SHP77 (cell line): ENCODE measurements at places on chromosomes 2 and 18.

DNA sequence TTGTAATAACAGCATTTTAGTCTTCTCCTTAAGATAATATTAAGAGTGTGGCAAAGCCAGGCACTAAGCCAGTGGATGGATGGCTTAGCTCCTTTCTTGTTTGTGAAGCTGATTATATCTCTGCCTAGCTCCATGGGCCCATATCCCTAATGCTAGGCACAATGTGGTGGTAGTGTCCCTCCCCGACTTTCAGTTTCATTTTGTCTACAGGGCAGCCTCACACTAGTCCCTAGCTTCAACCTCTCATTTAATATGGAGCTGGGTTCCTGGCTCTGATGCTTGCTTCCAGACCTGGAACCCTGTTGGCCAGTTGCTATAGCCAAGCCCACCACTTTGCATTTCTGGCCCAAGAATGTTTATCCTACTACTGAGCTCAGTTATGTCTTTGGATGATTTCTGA, 437.0 kb upstream of the MEIS1 start:
- no peak for DNase-seq

GRCh38 chr2:96499061-96499960, 5.8 kb downstream of the NEURL3 start:
- DNase-seq: no peak

- no peak for DNase-seq
Measured at GRCh38 chr18:53991202-53991601, 233.3 kb downstream of the MBD2 start.

DNA sequence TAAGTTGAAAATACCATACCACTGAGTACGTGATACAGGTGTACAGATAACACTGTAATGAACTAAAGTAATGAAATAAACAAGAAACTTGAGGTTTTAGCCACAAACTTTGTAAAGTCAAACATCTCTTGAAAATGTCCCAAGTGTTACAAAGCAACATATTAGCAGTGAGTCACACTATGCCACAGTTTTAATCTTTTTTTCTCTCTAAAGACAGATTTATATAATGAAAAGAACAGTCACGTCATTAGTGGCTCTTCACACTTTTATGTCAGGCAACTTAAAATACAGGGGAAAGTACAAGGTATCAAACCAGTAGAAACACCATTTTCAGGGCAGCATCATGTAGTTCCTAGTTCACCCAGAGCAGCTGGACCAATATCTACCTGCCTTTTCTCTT, 42.1 kb downstream of the RAPH1 start:
- no peak for DNase-seq

DNA sequence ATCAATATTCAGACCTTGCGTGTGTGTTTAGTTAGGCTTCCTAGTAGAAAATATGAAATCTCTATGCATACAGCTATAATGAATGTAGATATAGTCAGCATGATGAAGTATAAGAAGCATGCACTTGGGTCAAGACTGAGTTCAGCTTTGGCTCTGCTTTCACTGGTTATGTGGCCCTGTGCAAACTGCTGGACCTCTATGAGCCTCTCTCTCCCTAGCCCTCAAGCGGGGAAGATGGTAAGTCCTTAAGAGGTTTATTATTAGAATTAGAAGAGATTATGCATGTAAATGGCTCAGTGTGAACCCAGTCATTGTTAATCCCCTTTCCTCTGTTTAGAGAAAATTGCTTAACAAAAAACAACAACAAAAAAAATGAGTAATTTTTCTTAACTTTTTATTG, 178.8 kb upstream of the NXPH2 start:
- DNase-seq: no peak

- no peak for DNase-seq
Measured at GRCh38 chr18:42459873-42460272, 504.8 kb downstream of the PIK3C3 start.

GRCh38 chr18:13375302-13376255, 157.0 kb downstream of the LDLRAD4 start:
- DNase-seq: peak; percentile 58

DNA sequence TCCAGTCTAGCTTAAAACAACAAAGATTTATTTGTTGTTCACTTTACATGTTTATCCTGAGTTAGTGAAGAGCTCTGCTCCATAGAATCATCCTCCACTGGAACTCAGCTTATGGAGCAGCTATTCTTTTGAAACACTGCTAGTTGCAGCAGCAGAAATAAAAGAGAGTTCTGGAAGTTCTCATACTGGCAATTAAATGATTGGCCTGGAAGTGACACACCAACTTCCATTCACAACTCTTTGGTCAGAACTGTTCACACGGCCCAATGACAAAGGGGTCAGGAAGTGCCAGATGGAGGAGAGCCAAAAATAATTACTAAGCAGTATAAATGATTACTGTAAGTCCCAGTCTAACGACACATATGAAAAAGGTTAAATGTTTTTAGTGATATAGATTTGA, 39.1 kb downstream of the FBXO11 start:
- no peak for DNase-seq

DNA sequence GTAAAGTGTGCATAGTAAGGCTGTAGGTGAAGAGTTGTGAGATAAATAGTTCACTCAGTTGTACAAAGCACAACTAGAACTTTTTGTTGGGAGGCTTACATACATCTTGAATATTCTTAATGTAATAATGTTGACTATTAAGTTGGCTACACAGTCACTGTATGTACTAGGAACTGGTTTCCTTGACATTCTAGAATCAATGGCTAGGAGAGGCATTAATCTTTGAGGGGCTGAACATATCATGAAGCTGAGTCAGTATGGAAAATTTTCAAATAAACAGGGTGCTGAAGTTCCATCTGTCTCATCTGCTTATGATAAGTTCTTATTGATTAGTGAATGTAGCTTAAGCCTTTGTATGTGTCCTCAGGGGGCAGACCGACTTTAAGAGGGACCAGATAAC, 23.4 kb downstream of the METTL21A start:
- DNase-seq: no peak
